ENCODE measurements at places on chromosomes 11 and 22.
A peak's percentile ranks its signal among the peaks of the same experiment; 100 is the strongest.

GRCh38 chr11:94800414-94800813, 32.3 kb downstream of the AMOTL1 start:
- no peak for DNase-seq

DNA sequence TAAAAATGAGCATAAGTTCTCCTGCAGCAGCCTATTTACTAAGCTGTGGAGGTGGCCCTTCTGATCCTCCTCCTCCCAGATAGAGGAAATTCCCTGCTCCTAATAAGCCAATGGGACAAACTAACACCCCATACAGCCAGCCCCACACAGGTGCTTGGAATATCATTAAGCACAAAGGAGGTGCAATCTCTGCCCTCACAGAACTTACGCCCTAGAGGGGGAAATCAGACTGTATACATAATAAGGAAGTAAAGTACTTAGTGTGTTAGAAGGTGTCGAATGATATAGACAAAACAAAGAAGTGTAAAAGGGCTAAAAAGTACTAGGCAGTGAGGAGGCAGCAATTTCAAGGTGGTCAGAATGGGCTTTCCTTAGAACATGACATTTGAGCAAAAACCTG, 5.8 kb downstream of the MS4A12 start:
- DNase-seq = no peak

DNA sequence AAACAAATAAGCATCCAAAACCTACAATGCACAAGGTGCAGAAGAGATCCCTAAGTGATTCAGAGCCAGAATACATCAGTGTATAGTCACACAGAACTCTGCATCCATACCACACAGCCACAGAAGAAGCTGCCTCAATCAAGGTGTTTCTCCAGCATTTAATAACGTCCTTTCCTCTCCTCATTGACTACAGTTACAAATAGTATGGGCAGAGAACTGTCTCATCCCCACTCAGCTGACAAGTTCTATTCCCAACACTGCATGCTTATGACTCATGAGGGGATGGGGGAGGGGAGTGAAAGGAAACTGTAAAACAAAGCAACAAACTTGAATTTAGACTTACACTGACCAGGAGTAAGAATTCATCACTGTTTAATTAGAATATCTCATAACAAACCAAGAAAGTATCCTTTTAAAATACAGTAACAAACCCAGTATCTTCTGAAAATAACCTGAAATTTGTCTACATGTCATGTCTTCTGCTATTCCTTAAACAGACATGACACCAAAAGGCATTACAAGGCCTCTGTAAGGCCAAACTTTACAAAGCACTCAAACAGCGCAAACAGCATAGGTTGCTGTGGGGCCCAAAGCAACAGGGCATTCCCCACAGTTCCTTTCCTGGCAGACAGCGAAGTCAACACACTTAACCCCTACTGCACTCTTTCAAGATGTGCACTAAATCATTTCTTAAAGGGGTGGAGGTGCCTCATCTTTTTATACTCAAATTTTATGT, 29.3 kb downstream of the CELF1 start:
- no peak for DNase-seq

DNA sequence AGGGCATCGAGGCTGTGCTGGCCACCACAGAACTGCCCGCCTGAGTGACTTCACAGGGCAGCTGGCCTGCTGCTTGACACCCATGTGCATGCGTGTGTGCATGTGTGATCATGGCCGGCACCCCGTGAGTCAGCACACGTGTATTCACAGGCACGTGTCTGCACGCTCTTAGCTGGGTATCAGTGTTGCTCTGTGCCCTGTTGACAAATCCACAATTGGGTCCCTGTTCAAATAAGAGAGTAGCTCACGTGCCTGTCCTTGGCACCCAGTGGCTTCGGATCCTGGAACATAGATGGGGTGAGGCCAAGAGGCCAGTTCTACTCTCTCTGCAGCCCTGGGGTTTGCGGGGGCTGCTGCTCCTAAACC, 14.0 kb downstream of the B3GAT1 start:
- DNase-seq = no peak

GRCh38 chr11:75068993-75069392, 27.7 kb downstream of the OR2AT4 start:
- DNase-seq = no peak

GRCh38 chr11:2207212-2207611, 35.6 kb upstream of the TH start:
- no peak for DNase-seq

- no peak for DNase-seq
Observed at GRCh38 chr11:114311946-114312345, 15.7 kb downstream of the NNMT start.

- DNase-seq = no peak
Observed at GRCh38 chr22:21710156-21710555, 25.4 kb downstream of the YPEL1 start.

- no peak for DNase-seq
Observed at GRCh38 chr11:102528618-102529017, 1.9 kb downstream of the MMP7 start.

- DNase-seq = no peak
Observed at GRCh38 chr22:17486313-17486712, 77.0 kb upstream of the SLC25A18 start.

DNA sequence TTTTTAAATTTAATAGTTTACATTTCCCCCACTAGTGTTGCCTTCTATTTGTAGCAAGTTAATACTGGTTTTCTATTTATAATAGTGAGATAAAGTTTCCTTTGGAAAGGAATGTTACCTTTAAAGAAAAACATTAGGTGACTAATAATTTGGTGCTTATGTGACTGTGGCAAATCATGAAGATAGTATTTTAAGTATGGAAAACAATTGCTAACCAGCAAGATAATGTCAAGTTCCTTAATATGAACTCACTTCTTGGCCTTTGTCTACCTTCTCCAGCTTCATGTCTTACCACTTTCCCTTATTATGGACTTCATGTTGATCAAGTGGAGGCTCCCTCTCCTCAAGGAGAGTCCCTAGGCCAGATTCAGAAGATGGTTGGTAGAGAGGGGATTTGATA, 27.2 kb downstream of the ARHGEF12 start:
- DNase-seq = no peak

DNA sequence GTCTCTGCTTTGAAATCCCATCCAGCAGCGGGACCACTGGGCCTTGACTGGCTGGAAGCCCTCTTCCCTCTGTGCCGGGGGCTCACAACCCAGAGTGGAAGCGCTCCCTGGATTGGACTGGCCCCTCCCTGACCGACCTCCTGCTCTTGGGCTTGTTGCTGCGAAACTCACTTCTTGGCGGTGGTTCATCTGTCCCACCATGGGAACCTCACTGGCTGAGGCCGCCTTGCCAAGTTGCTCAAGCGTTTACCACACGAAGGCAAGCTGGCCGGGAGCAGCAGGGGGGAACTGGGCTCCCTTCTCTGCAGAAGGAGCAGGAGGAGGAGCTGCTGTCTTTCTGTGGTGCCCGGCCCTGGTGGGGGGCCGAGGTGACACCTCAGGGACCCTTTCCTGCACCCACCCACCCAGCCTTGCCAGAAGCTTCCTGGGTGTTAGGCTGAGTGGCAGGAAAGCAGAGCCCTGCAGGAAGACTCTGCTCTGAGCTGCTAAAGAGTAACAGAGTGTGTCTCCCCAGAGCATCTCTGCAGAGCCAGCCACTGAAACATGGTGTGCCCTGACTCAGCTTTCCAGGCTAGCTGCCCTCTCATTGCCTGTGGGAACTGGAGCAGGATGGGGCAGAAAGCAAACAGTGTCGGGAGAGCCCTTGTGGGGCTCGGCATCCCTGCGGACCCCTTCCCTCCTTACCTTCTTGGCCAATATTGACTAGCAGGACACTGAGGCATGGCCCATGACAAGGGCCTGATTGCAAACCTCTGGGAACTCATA, 88.5 kb upstream of the ALX4 start:
- DNase-seq = no peak

- DNase-seq = peak; percentile 80
Observed at GRCh38 chr11:129374993-129375750, 476 bp upstream of the BARX2 start.

DNA sequence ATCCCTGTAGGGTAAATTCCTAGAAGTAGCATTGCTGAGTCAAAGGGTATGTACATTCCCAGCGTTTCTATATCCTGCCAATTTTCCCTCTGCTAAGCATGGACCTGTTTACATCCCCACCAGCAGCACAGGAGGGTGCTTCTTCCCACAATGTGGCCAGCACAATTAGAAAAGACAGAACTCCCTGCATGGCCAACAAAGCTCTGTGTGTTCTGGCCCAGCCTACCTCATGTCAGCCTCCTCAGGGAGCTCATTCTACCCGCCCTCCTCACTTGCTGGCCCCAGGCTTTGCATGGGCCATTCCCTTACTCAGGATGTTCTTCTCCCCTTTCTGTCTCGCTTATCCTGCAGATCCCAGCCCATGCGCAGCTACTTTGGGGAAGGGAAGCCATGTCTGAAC, 186.1 kb downstream of the DSCAML1 start:
- no peak for DNase-seq

DNA sequence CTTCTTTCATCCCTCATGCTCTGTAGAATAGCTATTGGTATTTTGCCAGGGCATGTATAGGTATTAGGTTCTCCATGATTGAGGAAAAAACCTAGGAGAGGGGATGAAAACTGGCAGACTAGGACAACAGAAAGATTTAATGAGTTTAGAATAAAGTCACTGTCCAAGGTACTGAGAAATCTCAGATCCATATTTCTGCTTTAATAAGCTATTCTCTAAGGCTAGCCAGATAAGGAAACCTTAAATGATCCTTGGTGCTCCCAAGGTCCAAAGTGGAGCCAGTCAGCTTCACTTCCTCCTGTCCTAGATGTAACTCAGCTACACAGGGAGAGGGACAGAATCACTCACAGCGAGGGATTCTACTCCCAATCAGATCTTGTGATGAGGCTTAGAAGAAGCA, 13.7 kb upstream of the CSNK2A3 start:
- DNase-seq = no peak

DNA sequence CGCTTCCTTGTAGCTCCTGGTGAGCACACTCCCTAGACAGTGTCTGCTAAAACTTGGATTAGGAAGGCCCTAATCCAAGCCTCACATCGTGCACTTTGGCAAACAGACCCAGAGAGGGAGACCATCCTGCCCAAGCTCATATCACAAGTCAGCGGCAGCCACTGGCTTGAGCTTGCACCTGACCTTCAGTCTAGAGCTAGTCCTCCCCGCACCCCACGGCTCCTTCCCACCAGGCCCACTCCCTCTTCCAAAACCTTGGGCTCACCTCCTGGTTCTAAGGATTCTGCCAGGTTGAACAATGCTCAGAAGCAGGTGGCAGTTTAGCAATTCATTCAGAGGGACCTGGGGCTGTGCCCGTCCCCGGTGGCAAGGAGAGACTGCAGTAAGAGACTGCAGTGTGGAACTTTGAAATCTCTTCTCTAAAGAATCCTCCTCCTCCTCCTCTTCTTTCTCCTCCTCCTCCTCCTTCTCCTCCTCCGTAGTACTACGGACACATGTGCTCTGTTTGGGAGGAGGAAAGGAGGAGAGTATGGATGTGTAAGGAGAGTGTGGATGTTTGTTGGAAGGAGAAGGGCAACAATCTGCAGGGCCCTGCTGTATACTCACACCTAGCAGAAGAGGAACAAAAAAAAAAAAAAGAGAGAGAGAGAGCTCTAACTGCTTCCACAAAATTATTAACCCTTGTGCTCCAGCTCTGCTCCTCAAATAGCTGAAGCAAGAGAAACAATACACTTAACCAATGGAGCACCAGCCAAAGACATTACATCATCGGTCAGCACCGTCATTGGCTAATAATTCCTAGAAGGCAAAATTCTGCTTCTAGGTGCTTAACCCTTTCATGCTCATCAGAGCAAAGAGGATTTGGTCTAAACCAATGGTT, 6.0 kb downstream of the SYN3 start:
- DNase-seq = peak; percentile 27

DNA sequence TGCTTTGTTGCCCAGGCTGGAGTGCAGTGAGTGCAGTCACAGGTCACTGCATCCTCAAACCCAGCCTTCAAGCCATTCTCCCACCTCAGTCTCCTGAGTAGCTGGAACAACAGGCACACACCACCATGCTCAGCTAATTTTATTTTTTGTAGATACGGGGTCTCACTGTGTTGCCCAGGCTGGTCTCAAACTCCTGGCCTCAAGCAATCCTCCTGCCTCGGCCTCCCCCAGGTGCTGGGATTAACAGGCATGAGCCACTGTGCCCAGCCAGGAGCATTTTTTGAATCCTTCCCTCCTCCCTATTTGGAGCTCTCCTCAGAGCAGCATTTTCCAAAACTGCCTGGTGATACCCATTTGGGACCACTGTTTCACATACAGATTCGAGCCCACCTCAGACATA, 77.2 kb downstream of the NCAPD3 start:
- no peak for DNase-seq

DNA sequence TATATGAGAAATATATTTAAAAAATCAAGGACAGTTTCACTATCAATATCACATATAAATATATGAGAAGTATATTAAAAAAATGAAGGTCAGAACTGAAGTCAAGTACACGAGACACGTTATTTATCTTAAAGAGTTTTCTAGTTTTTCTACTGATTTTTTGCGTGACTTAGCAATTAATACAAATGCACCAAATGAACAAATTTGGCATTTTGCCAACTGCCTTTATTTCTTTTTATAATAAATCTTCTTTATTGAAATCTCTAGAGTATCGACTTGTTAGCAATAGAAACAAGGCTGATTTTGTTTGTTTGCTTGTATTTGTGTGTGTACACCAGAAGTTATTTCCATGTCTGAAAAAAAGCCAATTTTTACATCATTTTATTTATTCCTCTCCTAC, 1684.7 kb upstream of the RAG2 start:
- no peak for DNase-seq

- DNase-seq = no peak
Observed at GRCh38 chr11:11397781-11398180, 44.7 kb upstream of the CSNK2A3 start.

- DNase-seq = no peak
Observed at GRCh38 chr11:76327756-76328388, 53.1 kb downstream of the THAP12 start.

DNA sequence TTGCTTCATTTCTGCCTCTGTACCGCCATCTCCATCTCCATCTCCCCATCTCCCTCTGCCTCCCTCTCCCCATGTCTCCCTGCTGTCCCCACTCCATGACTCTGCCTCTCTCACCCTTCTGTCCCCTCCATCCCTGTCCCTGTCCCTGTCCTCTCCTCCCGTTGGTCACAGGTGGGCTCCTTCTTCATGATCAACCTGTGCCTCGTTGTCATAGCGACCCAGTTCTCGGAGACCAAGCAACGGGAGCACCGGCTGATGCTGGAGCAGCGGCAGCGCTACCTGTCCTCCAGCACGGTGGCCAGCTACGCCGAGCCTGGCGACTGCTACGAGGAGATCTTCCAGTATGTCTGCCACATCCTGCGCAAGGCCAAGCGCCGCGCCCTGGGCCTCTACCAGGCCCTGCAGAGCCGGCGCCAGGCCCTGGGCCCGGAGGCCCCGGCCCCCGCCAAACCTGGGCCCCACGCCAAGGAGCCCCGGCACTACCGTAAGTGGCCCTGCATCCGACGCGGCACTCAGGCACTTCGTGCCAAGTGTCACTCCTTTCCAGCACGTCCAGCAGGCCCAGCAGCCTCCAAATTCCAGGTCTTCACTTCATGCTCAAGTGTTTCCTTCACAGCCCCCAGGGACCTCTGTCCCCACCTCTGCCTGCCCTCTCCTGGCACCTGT, 76.0 kb downstream of the CACNA1I start:
- DNase-seq = no peak

GRCh38 chr11:19869946-19870589, 157.4 kb downstream of the NAV2 start:
- no peak for DNase-seq
